ENCODE measurements at places on chromosomes 4 and X. TPM values are rescaled to one million over a fixed set of nuclear protein-coding genes. Genes with fewer than 3 reads are reported as not detected.

The SYN1 gene
- 0.25 TPM for total RNA-seq

The MID2 gene
- 8.4 TPM for total RNA-seq

The NXF2B gene
- total RNA-seq: not detected

The VCX2 gene
- total RNA-seq: not detected

The ERAS gene
- 0.10 TPM for total RNA-seq

The AREG gene
- total RNA-seq: 26.5 TPM

The SERPINA7 gene
- not detected for total RNA-seq

The ZDHHC15 gene
- not detected for total RNA-seq

The VEGFC gene
- total RNA-seq: 9.4 TPM
